ENCODE measurements at places on chromosomes 2 and 18.

DNA sequence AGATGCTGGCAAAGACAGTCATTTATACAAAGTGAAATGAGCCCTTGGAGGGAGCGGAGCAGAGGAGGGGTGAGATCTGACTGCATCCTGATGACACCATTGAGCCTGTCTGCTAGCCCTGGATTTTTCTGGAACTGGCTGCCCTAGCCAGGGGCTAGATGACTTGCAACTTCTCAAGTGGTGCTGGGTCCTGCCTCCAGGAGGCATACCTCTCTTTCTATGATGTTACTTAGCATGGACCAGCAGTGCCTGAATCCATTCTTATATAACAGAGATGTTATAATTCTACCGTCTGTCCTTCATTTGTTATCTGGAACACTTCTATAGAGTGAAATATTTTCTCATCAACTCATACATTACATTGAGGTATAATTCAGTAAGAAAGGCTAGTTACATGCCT is 8.5 kb upstream of the TWIST2 start:
- no peak for DNase-seq

DNA sequence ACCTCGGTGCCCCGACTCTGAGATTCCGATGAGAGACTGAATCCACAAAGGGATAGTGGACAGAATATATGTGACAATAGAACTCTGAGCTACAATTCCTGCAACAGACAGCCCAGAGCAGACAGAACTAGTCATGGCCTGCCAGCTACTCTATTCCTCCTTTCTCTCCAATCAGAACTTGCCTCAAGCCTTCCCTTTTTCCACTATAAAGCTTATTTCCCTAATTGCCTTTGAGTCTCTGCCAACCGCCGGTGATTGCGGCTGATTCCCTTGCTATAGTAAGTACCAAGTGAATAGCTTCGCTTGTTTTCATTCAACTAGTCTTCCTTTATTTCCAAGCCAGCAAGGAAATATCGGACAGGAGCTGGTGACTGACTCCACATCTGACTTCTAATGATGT is 96.8 kb downstream of the DSC3 start:
- no peak for DNase-seq

- no peak for DNase-seq
These were observed 818.9 kb downstream of the CBLN2 start for GRCh38 chr18:71725256-71725655.

DNA sequence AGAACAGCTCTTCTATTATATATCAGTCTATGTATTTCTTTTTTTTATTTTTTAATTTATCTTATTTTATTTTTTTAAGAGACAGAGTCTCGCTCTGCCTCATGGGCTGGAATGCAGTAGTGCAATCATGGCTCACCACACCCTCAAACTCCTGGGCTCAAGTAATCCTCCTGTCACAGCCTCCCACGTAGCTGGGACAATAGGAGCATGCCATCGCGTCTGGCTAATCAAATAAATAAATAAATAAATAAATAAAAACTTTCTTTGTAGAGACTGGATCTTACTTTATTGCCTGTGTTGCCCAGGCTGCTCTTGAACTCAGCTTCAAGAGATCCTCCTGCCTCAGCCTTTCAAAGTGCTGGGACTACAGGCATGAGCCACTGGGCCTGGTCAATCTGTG is 117.0 kb downstream of the RBMS1 start:
- DNase-seq, result no peak

GRCh38 chr18:39347701-39348100 is 1782.1 kb upstream of the CELF4 start:
- DNase-seq, result no peak

DNA sequence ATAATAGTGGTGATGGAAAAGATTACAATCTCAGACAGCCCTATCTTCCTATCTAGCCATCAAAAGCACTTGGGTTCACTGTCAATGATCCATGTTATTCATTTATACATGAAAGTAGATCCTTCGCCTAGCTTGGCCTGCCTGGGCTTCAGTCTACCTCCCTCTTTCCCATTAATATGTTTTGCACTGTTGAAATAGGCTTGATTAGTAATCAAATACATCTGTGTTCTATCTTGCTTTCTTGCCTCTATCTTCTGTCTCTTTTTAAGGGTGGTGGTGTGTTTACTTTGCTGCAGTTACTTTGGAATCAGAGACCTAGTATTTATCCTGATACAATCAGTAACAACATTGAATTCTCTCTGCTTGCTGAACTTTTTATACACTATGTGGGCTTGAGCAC is 521.2 kb downstream of the TNS1 start:
- DNase-seq, result no peak

DNA sequence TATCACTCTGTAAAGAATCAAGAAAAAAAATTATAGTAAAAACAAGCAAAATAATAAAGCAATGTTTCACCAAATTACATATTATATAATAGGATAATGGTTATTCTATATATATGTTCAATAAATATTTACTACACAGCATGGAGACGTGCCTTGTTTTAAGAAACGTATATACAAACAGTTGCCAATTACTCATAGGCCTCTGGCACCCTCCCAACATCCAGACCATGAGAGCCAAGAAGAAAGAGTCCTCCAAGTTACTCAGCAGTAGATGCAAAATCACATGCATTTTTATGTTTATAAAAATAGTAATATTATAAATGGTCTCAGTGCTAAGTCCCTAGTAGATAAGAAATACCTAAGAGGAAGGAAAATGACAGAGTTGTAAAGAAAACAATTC is 64.8 kb downstream of the REV1 start:
- DNase-seq, result no peak

DNA sequence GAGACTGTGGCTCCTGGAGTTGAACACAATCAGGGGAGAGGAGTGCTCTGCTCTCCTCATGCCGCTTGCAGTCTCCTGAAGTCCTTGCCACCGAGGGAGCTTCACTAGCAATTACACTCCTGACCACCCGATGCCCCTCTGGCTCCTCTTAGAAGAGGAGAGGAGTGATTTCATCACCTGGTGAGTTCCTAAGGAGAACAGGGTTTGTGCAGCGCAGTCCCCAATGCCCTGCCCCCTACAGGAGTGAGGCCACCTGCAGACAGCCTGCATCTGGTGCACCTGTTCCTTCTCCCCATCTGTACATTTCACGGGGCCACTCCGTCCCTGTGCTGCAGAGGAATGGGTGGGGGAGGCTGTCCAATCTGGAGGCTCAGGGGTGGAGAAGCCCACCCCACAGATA is 267.2 kb downstream of the HRH4 start:
- no peak for DNase-seq

DNA sequence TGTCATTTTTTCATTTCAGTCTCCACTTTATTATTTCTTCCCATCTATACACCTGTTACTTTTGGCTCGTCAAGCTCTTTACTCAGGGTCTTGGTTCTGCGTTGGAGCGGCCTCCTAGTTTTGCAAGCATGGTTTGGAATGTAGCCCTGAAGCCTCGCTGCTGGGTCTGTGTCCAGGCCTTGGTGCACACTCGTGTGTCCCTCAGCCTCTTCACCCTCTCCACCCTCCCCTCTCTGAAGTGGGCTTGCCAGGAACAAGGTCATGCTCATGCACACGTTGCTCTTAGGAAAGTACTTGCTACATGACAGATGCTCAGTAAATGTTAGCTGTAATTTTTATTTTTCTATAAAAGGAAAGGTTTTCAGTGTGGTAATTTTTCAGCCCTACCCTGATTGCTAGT is 147.0 kb downstream of the ATP9B start:
- DNase-seq, result no peak

GRCh38 chr2:105369777-105370690 is 28.8 kb downstream of the FHL2 start:
- DNase-seq, result peak; percentile 77

GRCh38 chr2:42959234-42960001 is 167.0 kb upstream of the HAAO start:
- no peak for DNase-seq

- no peak for DNase-seq
These were observed 21.3 kb downstream of the HNRNPLL start for GRCh38 chr2:38581193-38582147.

GRCh38 chr18:48994044-48994651 is 43.4 kb upstream of the SMAD7 start:
- no peak for DNase-seq

- no peak for DNase-seq
These were observed 88.0 kb downstream of the SS18 start for GRCh38 chr18:26002375-26002910.

GRCh38 chr18:9835825-9836224 is 49.9 kb upstream of the TXNDC2 start:
- DNase-seq, result no peak

GRCh38 chr2:38656866-38657480 is 8.9 kb upstream of the GALM start:
- no peak for DNase-seq

- DNase-seq, result no peak
These were observed 5.4 kb upstream of the PUM2 start for GRCh38 chr2:20356042-20356441.

GRCh38 chr2:166184789-166185188 is 57.0 kb upstream of the SCN1A start:
- no peak for DNase-seq

GRCh38 chr2:232412986-232413385 is 6.3 kb downstream of the ALPG start:
- DNase-seq, result no peak

- no peak for DNase-seq
These were observed 97.2 kb downstream of the PIK3C3 start for GRCh38 chr18:42052122-42052708.

- no peak for DNase-seq
These were observed 81.1 kb downstream of the RAPH1 start for GRCh38 chr2:203453858-203454451.

- DNase-seq, result no peak
These were observed 111.5 kb upstream of the THSD7B start for GRCh38 chr2:136653861-136654260.

DNA sequence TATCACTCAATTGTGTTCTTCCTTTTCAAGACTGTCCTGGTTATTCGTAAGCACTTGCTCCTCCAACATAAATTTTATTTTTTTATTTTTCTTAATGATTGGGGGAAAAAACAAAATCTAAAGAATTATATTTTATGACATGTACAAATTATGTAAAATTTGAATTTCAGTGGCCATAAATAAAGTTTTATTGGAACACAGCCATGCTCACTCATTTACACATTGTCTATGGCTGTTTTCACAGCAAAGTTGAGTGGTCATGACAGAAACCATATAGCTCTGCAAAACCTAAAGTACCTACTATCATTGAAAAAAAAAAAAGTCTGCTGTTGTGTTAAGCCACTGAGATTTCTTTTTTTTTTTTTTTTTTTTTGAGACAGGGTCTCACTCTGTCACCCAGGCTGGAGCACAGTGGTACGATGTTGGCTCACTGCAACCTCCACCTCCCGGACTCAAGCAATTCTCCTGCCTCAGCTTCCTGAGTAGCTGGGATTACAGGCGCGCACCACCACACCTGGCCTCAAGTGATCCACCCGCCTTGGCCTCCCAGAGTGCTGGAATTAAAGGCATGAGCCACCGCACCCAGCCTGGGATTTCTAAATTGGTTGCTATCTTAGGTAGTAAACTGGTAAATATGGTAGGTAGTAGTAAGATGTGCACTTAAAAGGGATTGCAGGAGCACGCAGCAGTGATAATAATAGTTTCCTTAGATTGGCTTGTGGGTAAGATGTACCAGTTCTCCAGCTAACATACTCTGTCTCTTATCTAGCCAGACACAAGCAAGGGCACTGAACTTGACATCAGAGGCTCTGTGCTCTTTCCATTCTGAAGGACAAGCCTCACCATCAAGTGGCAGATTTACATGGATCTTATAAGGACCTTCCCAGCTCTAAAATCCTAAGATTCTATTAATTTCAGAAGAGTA is 44.4 kb downstream of the KCNG3 start:
- DNase-seq, result no peak

GRCh38 chr2:232386490-232386739 is 7.9 kb downstream of the ALPP start:
- DNase-seq, result no peak

GRCh38 chr2:29923110-29923721 is 1.8 kb upstream of the ALK start:
- no peak for DNase-seq

GRCh38 chr2:7730449-7730848 is 813.2 kb downstream of the RNF144A start:
- DNase-seq, result no peak

GRCh38 chr18:56276466-56276865 is 361.9 kb downstream of the TXNL1 start:
- no peak for DNase-seq

- no peak for DNase-seq
These were observed 87.8 kb downstream of the UPP2 start for GRCh38 chr2:158189526-158189925.

- no peak for DNase-seq
These were observed 15.5 kb downstream of the LDLRAD4 start for GRCh38 chr18:13233787-13234783.

DNA sequence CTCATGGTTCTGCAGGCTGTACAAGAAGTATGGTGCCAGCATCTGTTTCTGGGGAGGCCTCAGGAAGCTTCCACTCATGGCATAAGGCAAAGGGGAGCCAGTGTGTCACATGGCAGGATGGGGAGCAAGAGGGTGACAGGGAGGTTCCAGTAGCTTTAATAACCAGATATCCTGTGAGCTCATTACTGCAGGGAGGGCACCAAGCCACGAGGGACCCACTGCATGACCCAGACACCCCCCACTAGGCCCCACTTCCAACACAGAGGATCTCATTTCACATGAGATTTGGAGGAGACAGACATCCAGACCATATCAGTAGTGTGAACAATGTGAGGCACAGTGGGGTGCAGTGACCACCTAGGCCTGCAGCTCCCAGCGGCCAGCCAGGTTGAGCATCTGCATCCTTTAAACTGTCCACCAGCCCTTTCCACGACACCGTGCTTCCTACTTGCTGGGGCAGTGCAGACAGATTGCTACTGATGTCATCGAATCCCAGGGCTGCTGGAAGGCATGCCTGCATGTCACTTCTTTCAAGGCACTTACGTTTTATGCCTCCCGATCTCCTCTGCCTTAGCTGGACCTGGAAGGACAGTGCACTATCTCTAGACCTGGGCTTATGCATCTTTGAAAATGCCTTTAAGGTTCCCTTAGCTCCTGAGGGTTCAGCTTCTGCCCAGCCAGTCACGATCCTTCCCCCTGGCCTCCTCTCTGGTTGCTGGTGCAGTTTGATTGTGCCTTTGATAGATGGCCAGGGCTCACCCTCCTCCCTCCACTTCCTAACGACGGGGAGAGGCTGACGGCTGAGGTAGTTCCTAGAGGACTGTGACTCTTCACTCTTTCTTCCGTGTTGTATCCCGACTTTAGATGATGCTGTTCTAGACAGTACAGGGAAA is 174.3 kb downstream of the FAM210A start:
- no peak for DNase-seq

GRCh38 chr2:230795856-230796255 is 68.9 kb upstream of the ITM2C start:
- no peak for DNase-seq

DNA sequence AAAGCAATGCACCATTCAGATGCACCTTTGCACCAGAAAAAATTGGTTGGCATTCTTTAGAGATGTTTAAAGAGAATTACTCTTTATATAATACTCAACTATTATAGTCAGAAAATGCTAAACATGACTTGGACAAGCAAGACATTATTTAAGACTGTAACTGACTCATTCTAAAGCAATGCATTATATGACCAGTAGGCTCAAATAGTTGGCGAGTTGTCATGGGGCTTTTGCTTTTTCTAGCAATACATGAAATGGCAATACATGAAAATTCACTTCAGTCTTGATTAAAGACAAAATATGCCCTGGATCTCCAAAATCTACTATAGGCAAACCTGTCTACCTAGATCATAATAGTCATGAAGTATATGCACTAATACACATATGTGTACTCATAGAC is 216.9 kb upstream of the VWC2L start:
- DNase-seq, result no peak

GRCh38 chr2:179264368-179265081 is at the start of gene SESTD1:
Gene SESTD1, minus strand, starts transcription at chr2:179264832. Its CDS starts 72,991 bp downstream, at chr2:179191841.
- no peak for DNase-seq

- no peak for DNase-seq
These were observed 151.9 kb upstream of the CYRIA start for GRCh38 chr2:16817305-16818202.
